ENCODE measurements at places on chromosomes 7 and 10.

GRCh38 chr7:105017657-105018365 lies 3.8 kb downstream of the KMT2E start:
- no peak for DNase-seq

GRCh38 chr10:510415-510881 lies 179.0 kb downstream of the DIP2C start:
- DNase-seq = no peak

GRCh38 chr7:36475381-36475780 lies 85.7 kb downstream of the ANLN start:
- no peak for DNase-seq

DNA sequence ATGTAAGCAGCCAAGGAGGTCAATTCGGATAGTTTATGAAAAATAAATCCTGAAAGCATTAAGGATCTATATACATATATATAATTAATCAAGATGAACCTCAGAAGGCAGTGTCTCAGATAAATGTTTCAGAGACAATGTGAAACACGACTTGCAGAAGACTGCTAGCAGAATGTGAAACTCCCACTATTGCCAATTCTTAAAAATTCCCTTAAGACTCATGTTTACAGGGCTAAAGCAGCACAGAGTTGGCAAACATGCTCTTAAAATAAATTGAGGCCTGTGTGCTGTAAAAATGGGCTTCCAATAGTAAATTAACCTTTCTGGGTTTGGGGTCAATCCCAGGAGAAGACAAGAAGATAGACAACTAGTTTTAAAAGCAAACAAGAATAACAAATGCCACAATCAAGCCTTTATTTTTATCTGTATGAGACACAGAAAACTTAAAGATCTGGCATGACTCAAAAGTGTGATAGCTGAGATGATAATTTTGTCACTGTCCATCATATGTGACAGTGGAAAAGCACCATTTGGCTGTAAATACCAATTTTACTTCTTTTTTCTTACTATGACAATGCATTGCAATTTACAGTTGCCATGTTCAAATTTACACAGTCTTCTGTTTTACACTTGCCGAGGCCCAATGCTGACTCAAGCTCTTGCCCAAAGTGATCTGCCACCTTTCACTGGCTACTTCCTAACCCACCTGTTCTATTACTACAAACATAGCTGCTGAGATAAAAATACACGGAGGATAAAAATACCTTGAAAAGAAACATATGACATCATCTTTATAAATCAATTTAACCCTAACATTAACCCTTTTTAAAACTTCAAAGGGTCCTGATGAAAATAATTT lies 78.6 kb downstream of the CHCHD3 start:
- DNase-seq = no peak

- DNase-seq = no peak
Observed at GRCh38 chr7:101939136-101939695, 121.8 kb downstream of the CUX1 start.

DNA sequence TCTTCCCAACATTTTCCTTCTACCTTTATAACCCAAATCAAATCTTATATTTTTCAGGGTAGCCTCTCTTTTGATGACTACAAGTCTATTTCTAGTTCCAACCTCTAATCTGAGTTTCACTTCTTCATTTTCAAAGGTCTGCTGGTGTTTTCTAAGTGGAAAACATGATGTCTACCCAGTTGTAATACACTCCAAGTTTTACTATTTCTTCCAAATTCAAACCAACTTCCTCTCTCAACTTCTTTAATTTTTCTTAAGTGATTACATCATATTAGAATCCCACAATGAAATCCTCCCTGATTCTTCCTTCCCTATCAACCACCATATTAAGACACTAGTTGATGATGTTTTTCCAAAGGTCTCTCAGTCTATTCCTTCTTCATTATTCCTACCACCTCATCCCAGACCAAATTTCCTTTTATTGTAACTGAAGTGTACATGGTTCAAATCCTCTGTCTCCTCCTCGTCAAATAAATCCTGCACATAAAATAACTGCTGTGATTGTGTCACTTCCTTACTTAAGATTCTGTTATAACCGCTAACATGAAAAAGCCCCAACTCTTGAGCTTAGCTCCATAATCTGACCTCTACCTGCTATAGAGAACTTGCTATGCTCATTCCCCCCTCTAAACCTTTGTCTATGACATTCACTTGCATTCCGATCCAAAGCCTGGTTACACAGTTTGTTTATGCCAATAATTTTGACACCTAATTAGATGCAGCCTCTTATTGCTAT lies 12.7 kb downstream of the TAS2R38 start:
- no peak for DNase-seq

GRCh38 chr10:112896722-112897121 lies 53.3 kb upstream of the TCF7L2 start:
- no peak for DNase-seq

- DNase-seq = no peak
Observed at GRCh38 chr7:156780724-156781455, 112.1 kb downstream of the LMBR1 start.

DNA sequence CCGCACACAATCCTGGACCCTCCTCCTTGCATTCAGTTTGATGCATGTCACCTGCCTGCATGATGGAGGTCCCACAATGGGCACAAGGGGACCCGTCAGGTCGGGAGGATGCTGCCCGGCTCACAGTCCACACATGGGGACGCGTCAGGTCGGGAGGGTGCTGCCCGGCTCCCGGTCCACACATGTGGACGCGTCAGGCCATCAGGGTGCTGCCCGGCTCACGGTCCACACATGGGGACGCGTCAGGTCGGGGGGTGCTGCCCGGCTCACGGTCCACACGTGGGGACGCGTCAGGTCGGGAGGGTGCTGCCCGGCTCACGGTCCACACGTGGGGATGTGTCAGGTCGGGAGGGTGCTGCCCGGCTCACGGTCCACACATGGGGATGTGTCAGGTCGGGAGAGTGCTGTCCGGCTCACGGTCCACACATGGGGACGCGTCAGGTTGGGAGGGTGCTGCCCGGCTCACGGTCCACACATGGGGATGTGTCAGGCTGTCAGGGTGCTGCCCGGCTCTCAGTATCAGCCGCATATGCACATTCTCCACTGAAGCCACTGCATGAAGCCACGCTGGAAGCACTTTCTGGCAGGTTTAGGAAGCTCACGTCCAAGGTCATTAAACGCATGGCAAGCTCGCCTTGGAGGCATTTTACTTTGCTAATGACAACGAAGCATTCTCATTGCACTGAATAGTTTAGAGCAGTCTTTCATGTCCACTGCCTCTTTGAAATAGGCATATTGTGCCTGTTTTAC lies 50.3 kb downstream of the DIP2C start:
- DNase-seq = no peak

DNA sequence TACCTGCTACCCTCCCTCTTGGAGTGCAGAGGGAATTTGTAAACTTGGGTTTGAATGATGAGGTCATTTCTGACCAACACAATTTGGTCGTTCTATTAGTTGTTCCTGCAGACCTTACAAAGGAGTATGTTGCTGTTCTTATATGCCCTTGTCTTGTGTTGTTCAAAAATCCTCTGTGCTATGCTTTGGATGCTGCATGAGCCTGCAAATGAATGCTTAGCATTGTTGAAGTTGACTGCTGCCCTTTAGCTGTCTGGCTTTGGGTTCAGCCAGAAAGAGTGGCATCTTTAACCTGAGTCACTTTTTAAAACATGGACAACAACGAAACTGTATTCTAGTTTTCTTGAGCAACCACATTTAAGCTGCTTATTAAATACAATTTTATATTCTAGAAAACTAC lies 80.3 kb downstream of the SND1 start:
- DNase-seq = no peak

- no peak for DNase-seq
Observed at GRCh38 chr7:158094671-158095226, 492.9 kb downstream of the PTPRN2 start.

DNA sequence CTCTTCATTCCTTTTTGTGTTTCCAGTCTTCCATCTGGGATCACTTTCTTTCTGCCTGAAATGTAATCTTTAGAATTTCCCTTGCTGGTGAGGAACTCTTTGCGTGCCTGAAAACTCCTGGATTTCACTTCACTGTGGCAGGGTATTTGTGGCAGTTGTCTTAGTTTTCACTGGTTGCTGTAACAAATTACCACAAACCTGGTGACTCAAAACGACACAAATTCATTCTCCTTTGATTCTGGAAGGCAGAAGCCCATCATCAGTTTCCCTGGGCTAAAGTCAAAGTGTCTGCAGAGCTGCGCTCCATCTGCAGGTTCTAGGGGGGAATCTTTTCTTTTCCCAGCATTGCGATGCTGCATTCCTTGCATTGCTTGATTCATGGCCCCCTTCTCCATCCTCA lies 109.3 kb downstream of the RBM20 start:
- no peak for DNase-seq

DNA sequence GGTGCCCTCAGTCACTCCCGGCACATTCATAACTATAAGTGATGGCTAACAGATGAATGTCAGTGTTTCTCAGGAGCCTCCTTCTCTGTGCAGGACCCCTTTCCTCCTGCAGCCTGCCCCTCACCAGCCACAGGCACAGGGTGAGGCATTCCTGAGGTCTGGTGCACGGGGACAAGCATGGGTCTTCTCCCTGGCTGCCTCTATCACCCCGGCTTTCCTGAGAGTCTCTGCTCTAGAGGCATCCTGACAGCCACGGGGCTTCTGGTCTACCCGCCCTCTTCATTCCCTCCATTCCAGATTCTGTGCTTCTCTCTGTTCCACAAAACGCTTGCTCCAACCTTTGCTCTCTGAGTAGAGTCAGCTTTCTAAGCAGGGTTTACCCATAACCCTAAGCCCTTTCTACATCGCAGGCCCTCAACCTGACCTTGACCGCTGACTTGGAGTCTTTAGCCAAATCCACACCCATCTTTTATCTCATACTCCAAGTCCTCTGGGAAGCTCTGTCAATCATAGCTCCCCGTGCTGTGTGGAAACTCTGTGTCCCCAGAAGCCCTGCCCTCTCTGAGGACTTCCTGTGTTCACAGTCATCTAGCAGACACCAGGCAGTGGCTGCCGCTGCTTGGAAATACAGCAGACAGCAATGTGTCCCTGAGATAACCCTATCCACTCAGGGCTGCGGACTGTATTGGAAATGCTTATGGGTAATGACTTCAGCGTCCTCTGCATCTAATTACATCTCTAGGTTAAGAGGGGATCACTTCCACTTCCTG lies 159.0 kb downstream of the SFMBT2 start:
- no peak for DNase-seq

- DNase-seq = no peak
Observed at GRCh38 chr10:109348324-109348723, 575.0 kb downstream of the XPNPEP1 start.

DNA sequence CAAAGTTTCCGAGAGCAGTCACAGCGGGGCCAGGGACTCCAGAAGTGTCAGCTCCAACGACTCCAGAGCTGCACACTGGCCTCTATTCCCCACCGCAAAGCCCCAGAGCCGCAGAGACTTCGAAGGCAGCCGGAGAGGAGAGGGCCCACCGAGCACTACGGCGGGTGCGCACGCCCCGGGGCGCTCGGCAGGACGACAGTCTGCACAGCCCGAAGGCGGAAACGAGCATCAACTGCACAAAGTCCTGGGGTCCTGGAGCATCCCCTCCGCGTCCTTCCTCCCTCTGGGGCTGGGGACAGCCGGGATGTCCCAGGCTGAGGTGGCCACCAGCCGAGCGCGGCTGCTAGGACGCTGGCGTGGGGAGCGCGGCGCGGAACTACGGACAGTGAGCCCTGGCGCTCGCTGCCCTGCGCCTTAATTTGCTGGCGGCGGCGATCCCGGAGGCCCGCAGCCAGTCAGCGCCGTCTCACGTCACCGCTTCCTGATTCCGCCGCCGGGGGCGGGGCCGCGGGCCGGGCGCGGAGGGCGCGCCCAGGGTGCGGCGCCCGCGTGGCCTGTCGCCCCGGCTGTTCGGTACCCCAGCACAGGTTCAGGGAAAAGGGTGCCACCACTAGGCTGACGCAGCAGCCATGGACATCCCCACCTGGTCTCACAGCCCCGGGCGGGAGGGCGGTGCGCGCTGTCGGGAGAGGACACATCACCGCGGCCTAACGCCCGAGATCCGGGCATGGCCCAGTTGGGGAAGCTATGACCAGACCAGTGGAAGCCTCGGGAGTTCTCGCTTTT lies at the start of gene TBX20:
TSS of gene TBX20 (minus strand) at position 391 of the 786 bp plus-strand sequence. CDS start 480 bp downstream, outside the sequence.
- no peak for DNase-seq

- no peak for DNase-seq
Observed at GRCh38 chr7:8217200-8218068, 44.5 kb downstream of the ICA1 start.

DNA sequence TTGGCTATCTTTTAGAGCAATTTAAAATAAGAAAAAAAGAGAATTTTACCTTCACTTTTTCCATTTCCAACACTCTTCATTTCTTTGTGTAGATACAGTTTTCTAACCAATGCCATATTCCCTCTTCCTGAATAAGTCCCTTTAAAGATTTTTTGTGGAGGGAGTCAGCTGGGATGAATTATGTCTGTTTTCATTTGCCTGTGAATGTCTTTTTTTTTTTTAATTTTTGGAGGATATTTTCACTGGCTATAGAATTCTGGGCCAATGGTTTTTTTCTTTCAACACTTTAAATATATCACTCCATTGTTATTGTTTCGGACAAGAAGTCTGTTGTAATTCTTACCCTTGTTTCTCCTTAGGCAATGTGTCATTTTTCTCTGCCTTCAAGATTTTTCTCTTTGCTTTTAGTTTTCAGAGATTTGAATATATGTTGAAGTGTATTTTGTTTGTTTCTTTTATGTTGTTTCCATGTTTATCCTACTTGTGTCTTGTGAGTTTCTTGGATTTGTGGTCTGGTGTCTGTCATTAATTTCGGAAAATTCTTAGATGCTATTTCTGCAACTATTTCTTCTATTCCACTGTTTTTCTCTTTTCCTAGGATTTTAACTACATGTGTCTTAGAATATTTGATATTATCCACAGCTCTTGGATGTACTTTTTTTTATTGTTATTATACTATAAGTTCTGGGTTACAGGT lies 20.0 kb upstream of the CXCL12 start:
- DNase-seq = no peak

DNA sequence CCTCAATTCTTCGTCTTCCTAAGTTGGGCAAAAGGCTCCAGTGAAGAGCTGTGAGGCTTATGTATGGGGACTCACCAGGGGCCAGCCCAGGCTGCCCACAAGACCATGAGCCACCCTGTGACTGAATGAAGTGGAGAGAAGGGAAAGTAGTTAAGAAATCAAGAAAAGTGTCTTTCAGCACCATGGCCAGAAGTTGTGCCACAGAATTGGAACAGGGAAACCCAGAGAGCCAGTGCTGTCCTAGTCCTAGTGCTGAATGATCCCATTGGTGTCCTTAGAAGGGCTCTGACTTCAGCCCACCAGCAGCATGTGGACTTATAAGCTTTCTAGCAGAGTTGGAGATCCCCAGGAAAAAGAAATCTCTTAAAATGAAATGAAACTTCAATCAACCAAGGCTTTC lies 37.0 kb upstream of the CCSER2 start:
- no peak for DNase-seq

DNA sequence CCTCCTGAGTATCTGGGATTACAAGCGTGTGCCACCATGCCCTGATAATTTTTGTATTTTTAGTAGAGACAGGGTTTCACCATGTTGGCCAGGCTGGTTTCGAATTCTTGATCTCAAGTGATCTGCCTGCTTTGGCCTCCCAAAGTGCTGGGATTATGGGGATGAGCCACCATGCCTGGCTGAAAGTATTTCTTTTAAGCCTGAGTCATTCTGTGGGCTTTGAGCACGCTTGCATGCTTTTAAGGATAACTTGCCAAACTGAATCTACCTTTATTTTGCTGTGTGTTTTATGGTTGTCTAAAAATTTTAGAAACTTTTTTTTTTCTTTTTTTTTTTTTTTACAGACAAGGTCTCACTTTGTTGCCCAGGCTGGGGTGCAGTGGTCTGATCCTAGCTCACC lies 33.2 kb downstream of the CNNM2 start:
- DNase-seq = no peak

GRCh38 chr7:17654940-17655339 lies 285.4 kb downstream of the SNX13 start:
- no peak for DNase-seq

Data from stimulated activated CD8-positive, alpha-beta memory T cell treated with anti-CD3 and anti-CD28 coated beads, Interleukin-12 subunit alpha, Interleukin-12 subunit beta, amount 100 ng/mL, for 4 hours (primary cell).